ENCODE measurements at places on chromosomes 1 and 21.
A peak's percentile ranks its signal among the peaks of the same experiment; 100 is the strongest.

GRCh38 chr1:147336291-147336690 lies 93.8 kb downstream of the CHD1L start:
- DNase-seq: no peak

GRCh38 chr1:7508052-7508933 lies 262.8 kb upstream of the VAMP3 start:
- no peak for DNase-seq

GRCh38 chr1:199272628-199273086 lies 633.8 kb downstream of the PTPRC start:
- DNase-seq: no peak

DNA sequence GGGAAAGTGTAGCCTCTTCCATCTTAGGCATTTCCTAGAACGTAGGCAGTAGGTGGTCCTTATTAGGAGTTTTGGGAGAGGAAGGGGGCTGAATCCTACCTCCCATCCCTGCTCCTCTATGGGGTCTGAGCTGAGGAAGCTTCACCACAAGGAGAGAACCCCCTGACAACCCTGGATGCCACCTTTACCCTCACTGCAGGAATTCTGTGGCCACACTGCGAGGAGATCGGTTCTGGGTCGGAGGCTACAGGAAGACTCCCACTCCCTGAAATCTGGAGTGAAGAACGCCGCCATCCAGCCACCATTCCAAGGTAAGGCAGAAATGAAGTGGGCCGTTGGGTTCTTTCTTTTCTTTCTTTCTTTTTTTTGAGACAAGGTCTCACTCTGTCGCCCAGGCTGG lies 1.5 kb downstream of the MX1 start:
- DNase-seq: no peak

DNA sequence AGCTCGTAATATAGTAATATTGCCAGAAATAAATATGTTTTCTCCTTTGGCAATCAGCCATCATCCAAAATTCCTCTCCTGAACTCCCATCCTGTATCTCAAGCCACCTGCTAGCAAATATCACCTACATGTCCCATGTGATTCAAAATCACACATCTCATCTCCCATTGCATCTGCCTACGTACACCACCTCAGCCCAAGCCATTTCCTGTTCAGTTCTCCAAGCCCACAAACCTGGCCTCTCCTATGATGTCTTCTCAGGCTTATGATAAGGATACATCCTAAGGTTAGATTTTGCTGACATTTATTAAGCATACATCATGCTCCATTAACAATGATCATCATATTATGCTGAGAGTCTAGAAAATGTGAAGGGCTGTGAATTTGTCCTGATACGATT lies 31.9 kb upstream of the DEGS1 start:
- no peak for DNase-seq

DNA sequence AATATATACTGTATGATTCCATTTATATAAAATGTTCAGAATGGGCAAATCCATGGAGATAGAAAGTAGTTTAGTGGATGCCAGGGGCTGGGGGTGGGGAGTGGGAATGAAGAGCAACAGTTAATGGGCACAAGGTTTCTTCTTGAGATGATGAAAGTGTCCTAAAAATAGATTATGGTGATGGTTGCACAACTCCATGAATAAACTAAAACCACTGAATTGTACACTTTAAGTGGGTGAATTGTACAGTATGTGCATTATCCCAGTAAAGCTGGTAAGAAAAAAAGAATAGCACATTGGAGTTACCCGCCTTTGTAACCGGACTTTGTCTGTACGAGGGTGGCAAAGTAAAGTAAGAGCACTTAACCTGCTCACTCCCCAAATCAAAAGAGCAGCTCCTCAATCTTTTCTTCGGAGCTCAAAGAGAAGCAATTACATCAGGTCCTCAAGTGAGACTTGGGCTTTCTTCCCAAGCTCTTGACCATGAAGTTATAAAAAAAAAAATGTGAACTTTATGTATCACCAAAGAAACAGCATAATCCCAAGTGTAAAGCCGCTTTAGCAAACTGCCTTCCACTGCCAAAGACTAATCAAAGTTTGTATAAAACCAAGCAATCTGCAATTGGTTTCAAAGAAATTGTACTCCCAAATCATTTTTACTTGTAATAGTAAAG lies 32.1 kb downstream of the ALDH9A1 start:
- DNase-seq: peak; percentile 3

DNA sequence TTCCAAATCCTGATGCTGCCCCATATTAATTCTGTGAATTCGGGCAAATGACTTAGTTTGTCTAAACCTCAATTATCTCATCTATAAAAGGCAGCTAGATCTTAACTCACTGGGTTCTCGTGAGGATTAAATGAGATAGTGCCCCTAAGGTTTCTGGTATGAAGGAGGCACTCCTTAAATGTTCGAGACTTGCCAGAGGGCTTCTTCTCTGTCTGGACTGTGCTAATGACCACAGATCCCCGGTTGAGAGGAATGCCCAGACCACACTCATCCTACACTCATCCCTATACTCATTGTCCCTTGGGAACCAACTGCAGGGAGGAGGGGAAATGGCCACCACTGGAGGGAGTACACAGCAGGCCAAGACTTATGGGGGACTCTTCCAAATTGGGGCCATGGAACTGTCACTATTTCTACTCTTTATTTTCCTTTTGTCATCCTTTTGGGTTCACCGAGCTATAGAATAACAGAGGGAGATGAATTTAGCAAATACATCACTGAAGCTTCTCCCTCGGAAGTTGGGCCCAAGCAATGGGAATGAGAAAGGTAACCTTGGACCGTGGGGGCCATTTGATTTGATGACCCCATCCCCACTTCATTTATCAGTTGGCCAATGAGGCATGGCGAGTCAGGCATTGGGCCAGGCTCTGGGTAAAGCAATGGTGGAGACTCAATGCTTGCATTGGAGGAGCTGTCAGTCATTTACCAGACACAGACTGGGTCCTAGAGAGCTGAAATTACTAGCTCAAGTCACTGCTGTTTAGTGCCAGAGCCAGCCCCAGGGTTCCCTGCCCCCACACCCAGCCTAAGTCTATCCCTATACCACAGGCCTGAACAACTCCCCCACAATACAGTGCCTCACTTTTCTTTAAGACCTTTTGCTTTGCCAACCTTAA lies 5.1 kb downstream of the ATF3 start:
- DNase-seq: no peak

GRCh38 chr1:84570436-84571149 lies 3.6 kb downstream of the CTBS start:
- no peak for DNase-seq

- DNase-seq: no peak
Observed at GRCh38 chr1:206776229-206776628, 3.9 kb upstream of the IL10 start.
